ENCODE measurements at places on chromosomes 4 and X.

GRCh38 chrX:78650906-78651437 is 8.2 kb downstream of the RTL3 start:
- DNase-seq, result peak; percentile 74

GRCh38 chrX:68146054-68146453 is 287.2 kb downstream of the OPHN1 start:
- peak; percentile 58 for DNase-seq

DNA sequence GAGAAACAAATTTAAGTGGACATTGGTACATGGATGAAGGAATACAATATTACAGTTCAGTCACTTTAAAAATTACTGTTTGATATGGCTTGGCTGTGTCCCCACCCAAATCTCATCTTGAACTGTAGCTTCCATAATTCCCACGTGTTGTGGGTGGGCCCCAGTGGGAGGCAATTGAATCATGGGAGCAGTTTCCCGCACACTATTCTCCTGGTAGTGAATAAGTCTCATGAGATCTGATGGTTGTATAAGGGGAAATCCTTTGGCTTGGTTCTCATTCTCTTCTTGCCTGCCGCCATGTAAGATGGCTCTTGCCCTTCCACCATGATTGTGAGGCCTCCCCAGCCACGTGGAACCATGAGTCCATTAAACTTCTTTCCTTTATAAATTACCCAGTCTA is 804.2 kb upstream of the FRG1 start:
- no peak for DNase-seq

GRCh38 chrX:139209342-139209741 is 321.2 kb upstream of the F9 start:
- DNase-seq, result no peak

DNA sequence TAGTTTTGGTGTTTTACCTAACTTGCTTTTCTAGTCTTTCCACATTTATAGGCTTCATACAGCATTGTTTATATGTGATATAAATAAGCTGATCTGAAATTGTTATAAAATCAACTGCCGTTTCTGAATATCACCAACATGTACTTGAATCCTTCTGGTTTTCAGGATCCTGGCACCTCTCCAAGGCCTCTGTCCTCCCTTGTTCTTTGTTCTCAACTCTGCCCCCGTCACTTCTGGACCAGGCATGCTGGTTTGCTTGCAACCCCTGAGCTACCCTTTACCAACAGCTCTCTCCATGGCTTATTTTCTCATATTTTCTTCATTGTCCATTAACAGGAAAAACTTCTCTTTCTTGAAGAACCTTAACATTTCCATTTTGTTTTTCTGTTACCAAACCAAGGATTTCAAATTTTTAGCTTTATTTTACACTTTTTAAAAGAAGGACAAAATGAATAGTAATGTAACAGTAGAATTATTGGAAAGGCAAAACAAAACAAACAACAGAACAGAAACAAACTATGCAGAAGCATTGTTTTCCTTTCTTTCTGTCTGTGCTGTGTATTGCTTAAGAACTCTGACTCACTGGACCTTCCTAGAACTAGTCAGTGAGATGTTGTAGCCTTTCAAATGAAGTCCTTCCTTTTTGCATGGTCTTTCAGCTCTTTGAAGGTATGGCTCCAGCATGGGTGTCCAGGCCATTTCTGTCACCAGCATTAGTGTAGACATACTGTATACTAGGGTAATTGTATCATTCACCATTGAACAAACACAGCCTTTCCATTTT is 44.8 kb downstream of the BANK1 start:
- DNase-seq, result peak; percentile 29

GRCh38 chr4:11397819-11398610 is 30.7 kb downstream of the HS3ST1 start:
- DNase-seq, result no peak

GRCh38 chr4:77701121-77701520 is 95.5 kb downstream of the CXCL13 start:
- DNase-seq, result no peak

GRCh38 chrX:111308039-111308438 is 37.8 kb upstream of the CAPN6 start:
- DNase-seq, result no peak

DNA sequence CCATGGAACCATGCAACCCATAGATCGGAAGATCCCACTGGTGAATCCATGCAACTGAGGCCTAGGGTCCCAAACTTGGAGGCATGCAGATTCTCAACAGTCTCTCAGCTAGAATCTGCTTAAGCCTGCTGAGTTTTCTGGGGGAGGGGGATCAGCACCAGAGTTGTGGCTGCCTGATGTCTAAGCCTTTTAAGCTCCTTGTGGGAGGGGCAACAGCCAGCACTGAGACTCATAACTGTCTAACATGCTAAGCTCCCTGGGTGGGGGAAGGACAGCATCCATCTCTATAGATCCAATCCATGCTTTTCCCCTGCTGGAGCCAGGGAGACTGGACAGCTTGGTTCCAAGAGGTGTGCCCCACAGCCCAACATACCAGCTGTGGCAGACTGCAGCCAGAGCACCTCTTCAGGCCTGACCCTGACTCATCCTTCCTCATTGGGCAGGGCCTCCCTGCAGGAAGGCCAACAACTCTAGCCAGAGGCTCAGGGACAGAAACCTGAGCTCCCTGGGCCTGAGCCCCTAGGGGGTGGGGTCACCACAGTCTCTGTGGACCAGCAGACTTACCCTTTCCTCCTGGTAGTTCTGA is 300.1 kb upstream of the SLC7A11 start:
- DNase-seq, result peak; percentile 81

GRCh38 chr4:182738283-182739047 is 178.7 kb downstream of the DCTD start:
- DNase-seq, result peak; percentile 26

DNA sequence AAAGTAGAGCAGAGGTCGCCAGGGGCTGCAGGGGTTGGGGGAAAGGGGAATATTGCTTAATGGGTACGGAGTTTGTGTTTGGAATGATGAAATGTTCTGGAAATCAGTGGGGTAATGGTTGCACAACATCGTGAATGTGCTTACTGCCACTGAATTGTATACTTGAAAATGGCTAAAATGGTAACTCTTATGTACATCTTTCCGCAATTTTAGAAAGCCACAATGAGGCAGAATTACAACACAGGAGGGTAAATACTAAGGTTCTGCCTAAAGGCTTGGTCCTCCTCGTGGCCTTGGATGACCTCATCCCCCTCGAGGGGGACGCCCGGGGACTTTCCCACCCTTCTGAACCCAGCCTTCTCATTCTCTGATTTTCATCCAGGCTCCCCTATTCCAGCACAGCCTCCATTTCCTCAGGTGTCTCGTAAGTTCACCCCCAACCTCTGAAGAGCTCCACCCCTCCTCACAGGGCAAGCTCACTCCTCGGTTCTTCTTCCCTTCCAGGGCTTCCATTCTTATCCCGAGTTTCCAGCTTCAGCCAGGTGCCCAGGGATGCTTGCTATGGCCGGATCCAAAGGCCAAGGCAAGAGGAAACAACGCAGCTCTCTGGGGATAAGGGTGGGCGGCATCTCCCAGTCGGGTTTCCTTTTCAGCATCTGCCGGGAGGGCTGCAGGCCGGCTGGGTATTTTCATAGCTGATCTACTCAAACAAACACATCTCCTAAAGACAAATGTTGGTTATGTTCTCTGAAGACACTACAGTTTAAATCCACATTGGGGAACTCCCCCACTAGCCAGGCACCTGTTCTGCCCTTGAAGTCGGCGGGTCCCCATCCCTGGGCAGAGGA is 71.3 kb upstream of the ACSL1 start:
- DNase-seq, result no peak

DNA sequence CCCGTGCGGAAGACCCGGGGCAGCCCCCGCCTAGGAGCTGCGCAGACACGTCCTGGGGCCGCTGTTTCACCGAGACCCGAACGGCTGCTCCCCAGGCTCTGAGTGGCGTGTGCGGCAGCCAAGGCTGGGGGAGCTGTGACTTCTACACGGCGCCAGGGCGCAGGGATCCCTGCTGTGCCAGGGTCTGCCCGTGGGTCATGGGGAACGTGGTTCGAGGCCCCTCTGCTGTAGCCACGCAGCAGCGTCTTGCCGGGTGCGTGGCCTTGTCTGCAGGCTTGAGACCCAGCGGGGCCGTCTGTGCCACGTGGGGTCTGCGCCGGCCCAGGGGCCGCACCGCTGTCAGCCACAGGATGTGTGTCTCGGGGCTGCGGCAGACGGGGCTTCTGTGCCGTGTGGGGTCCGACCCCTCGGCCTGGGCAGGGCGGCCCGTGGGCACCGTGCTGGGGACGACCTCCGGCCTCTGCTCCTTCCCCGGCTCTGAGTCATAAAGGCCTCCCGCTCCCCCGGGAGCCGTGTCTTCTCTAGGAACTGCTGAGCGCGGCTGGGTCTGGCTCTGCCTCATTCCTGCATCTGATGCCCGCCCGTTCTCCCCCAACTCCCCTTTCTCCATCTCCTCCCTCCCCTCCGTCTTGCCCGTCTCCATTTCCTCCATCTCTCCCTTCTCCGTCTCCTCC is 12.7 kb upstream of the GTPBP6 start:
- peak; percentile 39 for DNase-seq

DNA sequence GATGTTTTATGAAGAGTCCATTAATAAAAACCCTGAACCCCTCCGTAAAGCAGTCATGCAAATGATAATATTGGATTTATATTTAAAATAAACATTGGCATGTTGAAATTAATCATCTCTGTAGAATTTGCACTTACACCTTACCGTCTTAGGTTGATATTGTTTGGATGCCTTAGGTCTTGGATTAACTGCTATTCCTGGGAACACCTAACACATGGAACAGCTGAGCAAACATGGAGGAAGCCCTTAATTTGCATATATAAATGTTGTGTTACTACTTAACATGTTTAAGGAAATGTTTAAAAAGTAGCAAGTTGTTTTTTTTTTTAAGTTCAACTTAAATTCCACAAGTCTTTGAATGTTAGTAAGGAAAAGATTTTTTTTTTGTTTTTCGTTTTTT is 62.5 kb downstream of the NSD2 start:
- no peak for DNase-seq
